ENCODE measurements at places on chromosomes 6 and 20.

GRCh38 chr6:95384988-95385387 lies 192.3 kb upstream of the MANEA start:
- H3K4me1 ChIP-seq, result no peaks in the 10 kb centered on the region
- H3K27me3 ChIP-seq, result no peaks in the 10 kb centered on the region
- DNase-seq, result no peak
- no peaks in the 10 kb centered on the region for H3K36me3 ChIP-seq
- H3K27ac ChIP-seq, result no peak overlapping the region

DNA sequence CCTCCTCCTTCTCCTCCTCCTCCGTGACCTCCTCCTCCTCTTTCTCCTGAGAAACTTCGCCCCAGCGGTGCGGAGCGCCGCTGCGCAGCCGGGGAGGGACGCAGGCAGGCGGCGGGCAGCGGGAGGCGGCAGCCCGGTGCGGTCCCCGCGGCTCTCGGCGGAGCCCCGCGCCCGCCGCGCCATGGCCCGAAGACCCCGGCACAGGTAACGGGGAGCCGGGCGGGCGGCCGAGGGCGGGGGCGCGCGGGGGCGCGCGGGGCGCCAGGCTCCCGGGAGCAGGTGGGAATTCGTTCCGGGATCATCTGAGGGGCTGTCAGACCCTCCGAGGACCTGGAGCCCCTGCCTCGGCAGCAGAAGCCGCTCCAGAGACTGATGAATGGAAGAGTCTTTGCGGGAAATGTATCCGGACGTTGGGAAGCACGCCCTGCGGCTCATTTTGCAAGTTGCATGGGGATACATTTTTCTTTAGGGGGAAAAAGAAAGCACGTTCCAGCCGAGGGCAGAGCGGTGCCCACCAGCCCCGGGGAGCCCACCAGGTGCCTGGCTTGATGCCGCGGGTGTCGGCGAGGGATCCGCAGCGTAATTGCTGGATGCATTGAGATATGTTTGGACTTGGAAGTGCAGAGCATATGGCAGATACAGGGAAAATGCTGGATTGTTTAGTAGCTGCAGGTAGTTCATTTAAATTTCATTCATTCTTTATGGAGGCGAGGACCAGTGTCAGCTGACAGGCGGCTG lies 394 bp downstream of the MYB start:
- H3K36me3 ChIP-seq, result no peaks in the 10 kb centered on the region
- H3K27me3 ChIP-seq, result no peaks in the 10 kb centered on the region
- H3K4me1 ChIP-seq, result peaks cover 14% of the 10 kb centered on the region
- DNase-seq, result no peak

GRCh38 chr20:25160467-25160866 lies 35.0 kb upstream of the ENTPD6 start:
- H3K27ac ChIP-seq, result no peak overlapping the region
- H3K4me3 ChIP-seq, result no peak overlapping the region
- DNase-seq, result no peak
- peaks cover 3% of the 10 kb centered on the region for H3K27me3 ChIP-seq
- no peaks in the 10 kb centered on the region for H3K4me1 ChIP-seq
- H3K36me3 ChIP-seq, result no peaks in the 10 kb centered on the region

DNA sequence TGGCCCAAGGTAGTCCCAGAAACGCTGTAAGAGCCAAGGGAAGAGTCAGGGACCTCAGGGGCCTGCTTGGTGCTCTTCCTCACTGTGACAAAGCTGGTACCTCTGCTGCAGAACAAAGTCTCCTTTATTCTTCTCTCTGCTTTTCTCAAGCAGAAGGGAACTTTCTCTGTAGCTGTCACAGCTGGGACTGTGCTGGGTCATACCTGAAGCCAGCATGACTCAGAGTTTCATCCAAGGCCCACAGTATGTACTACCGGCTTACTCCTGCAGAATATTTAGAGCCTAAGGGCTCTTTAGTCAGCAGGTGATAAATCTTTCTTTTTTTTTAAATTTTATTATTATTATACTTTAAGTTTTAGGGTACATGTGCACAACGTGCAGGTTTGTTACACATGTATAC lies 183.2 kb downstream of the TINAG start:
- no peak for DNase-seq
- no peak overlapping the region for H3K27ac ChIP-seq
- no peaks in the 10 kb centered on the region for H3K4me1 ChIP-seq

DNA sequence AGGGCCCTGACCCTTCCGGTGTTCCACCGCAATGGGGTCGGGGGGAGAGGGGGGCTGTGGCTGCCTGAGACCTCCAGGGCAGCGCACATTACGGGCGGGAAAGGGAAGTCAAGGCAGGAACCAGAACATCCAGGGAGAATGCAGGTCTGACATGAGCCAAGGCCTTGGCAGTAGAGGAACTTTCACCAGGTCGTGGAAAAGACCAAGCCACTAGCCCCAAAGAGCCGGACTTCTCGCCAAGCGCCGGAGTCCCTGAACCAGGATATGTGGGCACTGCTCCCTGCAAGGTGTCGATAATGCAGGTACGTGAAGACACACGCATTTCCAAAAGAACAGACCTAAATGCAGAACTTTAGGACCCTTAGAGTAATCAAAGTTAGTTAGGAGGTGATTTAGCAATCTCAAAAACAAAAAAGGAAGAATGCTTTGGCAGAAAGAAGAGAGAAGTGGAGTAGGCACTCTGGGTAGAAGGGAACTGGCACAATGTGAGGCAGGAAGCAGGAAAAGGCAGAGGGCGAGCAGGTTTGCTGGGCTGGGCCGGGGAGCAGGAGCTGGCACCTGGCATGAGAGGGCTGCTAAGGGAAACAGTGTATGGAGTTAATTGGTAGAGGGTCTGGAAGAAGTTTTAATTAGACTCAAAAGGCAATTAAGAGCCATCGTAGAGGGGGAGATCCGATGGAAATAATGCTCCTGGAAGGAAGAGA lies 14.3 kb downstream of the POU3F2 start:
- no peak overlapping the region for H3K4me3 ChIP-seq
- DNase-seq, result no peak
- H3K27ac ChIP-seq, result no peak overlapping the region
- peaks cover 11% of the 10 kb centered on the region for H3K4me1 ChIP-seq
- H3K27me3 ChIP-seq, result peaks cover 51% of the 10 kb centered on the region

- peak overlapping the region; percentile 88 for H3K4me3 ChIP-seq
- no peak overlapping the region for H3K27ac ChIP-seq
- H3K4me1 ChIP-seq, result peaks cover 29% of the 10 kb centered on the region
- no peaks in the 10 kb centered on the region for H3K36me3 ChIP-seq
- no peaks in the 10 kb centered on the region for H3K27me3 ChIP-seq
Observed at GRCh38 chr6:111874025-111874415, 768 bp upstream of the FYN start.

DNA sequence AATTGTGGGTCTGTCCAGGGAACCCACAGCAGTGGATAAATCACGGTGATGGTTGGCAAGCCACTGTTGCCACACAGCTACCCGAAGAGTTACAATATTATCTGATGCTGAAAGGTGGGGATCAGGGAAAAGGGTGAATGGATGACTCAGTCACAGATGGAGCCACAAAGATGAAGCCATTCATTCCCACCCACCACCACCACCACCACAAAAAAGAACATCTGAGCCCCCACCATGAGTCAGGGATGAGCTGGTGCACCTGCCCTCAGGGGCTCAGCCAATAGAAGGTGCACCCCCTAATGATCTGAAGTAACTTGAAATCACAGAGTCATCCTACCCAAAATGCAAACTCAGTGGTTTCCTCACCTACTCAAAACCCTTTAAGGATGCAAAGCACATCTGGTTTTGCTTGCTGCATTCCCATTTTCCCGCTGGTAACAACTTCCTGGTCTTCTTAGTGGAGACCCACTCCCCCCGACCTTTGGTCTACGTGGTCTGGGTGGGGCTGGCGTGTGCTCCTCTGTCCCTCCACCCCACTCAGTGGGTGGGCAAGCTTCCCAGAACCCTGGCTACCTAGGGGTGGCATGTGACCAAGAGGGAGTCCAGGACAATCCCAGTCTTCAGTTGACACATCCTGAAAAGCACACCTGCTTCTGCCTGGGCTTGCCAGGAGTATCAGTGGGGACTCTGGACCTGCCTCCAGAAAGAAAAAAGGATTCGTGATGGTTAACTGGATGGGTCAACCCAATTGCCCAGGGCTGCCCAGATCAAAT lies 125.5 kb downstream of the ANKRD60 start:
- DNase-seq, result no peak
- no peak overlapping the region for H3K4me3 ChIP-seq
- H3K36me3 ChIP-seq, result no peaks in the 10 kb centered on the region
- no peaks in the 10 kb centered on the region for H3K4me1 ChIP-seq
- H3K27ac ChIP-seq, result no peak overlapping the region
- H3K27me3 ChIP-seq, result no peaks in the 10 kb centered on the region

- no peaks in the 10 kb centered on the region for H3K27me3 ChIP-seq
- no peak for DNase-seq
- peaks cover 34% of the 10 kb centered on the region for H3K4me1 ChIP-seq
- H3K36me3 ChIP-seq, result peaks cover 3% of the 10 kb centered on the region
- H3K4me3 ChIP-seq, result peak overlapping the region; percentile 74
Observed at GRCh38 chr6:26159357-26160273, 72.4 kb downstream of the HFE start.

- H3K36me3 ChIP-seq, result no peaks in the 10 kb centered on the region
- no peaks in the 10 kb centered on the region for H3K27me3 ChIP-seq
- H3K27ac ChIP-seq, result no peak overlapping the region
- DNase-seq, result no peak
- no peaks in the 10 kb centered on the region for H3K4me1 ChIP-seq
Observed at GRCh38 chr6:163999475-164000125, 585.1 kb downstream of the QKI start.

DNA sequence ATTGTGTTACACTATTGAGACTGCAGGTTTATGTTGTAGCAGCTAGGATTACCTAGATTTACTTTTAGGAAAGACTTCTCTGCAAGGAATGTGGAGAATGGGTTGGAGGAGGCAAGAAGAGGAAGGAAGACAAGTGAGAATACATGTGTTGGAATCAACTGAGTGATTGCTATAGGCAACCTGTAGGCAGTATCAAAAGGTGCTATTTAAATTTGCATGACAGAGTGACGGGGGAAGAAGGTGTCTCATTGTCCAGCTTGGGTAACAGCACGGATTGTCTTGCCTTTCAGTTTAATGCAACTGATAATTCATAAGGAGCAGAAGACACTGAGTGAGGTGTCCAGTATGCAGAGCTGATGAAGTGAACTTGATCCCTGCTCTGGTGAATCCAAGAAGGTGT lies 19.4 kb downstream of the SERPINB9 start:
- H3K27ac ChIP-seq, result no peak overlapping the region
- DNase-seq, result no peak

GRCh38 chr6:126147291-126147815 lies 161.0 kb downstream of the TRMT11 start:
- H3K36me3 ChIP-seq, result no peaks in the 10 kb centered on the region
- H3K27me3 ChIP-seq, result no peaks in the 10 kb centered on the region
- no peaks in the 10 kb centered on the region for H3K4me1 ChIP-seq
- H3K4me3 ChIP-seq, result no peak overlapping the region
- no peak overlapping the region for H3K27ac ChIP-seq

- no peak overlapping the region for H3K27ac ChIP-seq
- H3K27me3 ChIP-seq, result no peaks in the 10 kb centered on the region
- no peaks in the 10 kb centered on the region for H3K36me3 ChIP-seq
Observed at GRCh38 chr6:69917834-69918233, 51.5 kb downstream of the COL19A1 start.

DNA sequence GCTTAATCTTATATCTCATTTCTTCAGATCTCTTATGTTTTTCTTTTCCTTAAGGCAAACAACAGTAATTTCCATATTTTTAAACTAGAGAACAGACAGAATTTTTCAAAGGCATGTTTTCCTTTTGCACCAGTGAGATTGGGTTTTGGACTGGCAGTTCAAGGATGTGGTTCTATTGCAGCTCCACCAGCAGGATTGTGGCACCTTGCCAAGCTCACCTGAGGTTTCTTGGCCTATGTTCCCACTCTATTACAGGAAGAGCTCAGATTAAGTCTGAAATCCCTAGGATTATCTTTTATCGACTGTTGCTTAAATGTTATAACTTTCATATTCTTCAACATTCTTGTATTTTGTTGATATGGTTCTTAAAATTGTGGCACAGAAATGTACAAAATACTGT lies 218.9 kb downstream of the PLCB4 start:
- H3K27ac ChIP-seq, result no peak overlapping the region
- no peaks in the 10 kb centered on the region for H3K27me3 ChIP-seq
- no peak overlapping the region for H3K4me3 ChIP-seq
- no peak for DNase-seq
- no peaks in the 10 kb centered on the region for H3K4me1 ChIP-seq

GRCh38 chr6:148520109-148520841 lies 177.6 kb downstream of the SASH1 start:
- no peak overlapping the region for H3K27ac ChIP-seq
- H3K36me3 ChIP-seq, result no peaks in the 10 kb centered on the region
- H3K27me3 ChIP-seq, result no peaks in the 10 kb centered on the region
- no peak overlapping the region for H3K4me3 ChIP-seq

- H3K4me3 ChIP-seq, result no peak overlapping the region
- H3K36me3 ChIP-seq, result peaks cover 10% of the 10 kb centered on the region
- H3K4me1 ChIP-seq, result no peaks in the 10 kb centered on the region
- no peak overlapping the region for H3K27ac ChIP-seq
- H3K27me3 ChIP-seq, result no peaks in the 10 kb centered on the region
Observed at GRCh38 chr6:38684237-38684636, 18.7 kb downstream of the GLO1 start.

DNA sequence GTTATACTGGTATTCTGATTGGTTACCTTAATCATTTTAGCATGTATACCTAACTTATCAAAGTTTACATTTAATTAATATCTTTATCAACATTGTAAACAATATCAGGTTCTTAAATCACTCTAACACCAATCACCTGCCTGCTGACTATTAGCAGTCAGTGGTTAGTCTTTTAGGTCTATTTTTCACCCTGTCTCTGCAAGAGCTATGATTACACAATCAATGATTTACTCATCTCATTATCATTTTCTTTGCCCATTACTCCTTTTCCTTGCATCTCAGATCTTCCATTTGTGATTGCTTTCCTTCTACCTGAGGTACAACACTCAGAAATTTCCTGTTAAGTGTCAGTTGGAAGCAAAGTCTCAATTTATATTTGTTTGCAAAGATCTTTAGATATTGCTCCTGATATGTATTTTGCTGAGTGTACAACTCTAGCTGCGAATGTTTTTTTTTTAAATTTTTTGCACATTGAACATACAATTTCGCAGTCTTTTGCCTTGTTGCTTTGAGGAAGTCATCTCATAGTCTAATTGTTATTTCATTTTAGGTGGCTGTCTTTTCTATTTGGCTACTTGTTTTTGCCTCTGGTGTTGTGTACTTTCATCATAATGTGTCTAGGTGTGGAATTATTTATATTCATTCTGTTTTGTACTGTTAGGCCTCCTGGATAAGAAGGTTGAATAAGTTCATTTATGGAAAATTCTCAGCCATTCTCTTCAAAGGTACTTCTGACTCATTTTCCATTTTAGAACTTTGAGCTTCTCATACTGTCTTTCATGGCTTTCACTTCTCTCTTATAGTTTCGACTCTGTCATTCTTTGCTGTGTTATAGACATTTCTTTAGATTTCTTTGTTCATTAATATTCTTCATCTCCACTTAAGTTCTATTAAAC lies 104.9 kb upstream of the CEP162 start:
- no peaks in the 10 kb centered on the region for H3K4me1 ChIP-seq
- H3K4me3 ChIP-seq, result no peak overlapping the region
- H3K27me3 ChIP-seq, result no peaks in the 10 kb centered on the region
- no peak for DNase-seq
- H3K36me3 ChIP-seq, result no peaks in the 10 kb centered on the region

All from CD8-positive, alpha-beta memory T cell (primary cell).